Large intestine (tissue), 12 donors: ENCODE measurements at places on chromosomes 1 and 21.

DNA sequence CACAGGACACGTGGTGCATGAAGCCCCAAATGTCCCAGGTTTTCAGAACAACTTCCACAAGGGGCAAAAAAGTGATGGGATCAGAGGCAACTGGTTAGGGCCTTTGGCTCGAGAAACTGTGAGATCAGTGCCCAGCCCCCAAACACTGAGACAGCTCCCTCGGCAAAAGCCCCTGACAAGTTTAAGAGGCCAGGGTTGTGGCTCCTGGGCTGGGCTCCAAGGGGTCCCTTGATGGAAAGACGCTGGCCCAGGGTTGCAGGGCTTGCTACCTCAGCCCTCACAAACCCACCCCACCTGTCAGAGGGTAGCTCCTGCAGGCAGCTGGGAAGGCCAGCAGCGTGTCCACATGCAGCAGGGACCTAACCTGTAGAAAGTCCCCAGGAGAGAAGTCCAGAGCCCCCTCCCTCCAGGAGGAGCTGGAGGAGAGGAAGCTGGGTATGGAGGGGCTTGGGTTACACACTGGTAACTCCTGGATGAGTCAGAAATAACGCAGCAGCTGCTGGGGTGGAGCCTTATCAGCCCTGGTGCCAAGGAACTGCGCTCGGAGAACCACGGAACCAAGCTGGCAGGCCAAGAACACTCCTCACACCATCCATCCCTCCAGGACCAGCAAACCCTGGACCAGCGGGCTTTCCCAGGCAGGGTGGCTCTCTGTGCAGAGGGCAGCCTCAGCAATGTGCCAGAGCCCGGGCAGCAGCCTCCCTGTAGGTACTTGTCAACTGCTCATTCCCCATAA lies 37.5 kb downstream of the CTNNBIP1 start:
- DNase-seq = no peak

GRCh38 chr1:32960342-32960741 lies 4.3 kb downstream of the RNF19B start:
- DNase-seq = no peak

GRCh38 chr1:57839067-57839466 lies 415.2 kb upstream of the DAB1 start:
- no peak for DNase-seq

DNA sequence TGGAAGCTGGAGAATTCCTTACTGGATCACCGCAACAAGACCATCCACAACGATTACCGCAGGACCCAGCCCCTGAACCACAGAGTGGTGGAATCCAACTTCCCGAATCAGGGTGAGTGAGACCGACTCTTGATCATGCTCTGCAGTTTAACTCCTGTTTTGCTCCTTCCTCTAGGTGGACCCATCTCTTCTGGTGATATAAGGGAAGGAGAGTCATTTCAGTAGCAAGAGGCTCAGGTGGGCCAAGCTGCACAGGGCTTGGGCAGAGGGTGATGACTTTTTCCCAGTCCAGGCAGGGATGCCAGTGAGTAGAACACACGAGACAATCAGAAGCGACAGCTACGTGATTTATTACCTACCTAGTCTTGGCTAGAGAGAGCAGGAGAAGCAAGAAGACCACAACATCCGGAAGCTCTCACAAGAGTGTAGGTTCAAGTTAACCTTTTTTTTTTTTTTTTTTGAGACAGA lies 25.2 kb downstream of the CA6 start:
- no peak for DNase-seq

DNA sequence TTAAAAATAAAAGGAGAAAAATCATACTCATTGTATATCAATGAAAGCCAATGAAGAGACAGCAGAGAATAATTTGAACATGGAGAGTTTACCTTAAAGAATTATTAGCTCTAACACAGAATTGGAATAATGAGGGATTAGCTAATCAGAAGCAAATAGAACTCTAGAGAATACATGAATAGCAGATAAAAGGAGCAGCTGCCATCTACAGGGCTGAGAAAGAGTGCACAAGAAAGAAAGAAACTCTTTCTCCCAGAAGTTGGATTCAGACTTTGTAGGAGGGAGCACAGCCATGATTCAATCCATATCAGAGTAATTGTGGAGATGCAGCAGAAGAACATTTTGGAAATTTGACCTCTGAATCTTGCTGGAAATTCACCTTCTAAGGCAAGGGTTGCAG lies 1171.2 kb downstream of the PLA2G4A start:
- DNase-seq = no peak

GRCh38 chr21:45264912-45265515 lies 22.7 kb downstream of the POFUT2 start:
- DNase-seq = no peak

- no peak for DNase-seq
Observed at GRCh38 chr1:239805851-239806772, 285.6 kb upstream of the FMN2 start.

GRCh38 chr1:84496498-84496897 lies 9.7 kb upstream of the SPATA1 start:
- DNase-seq = no peak

DNA sequence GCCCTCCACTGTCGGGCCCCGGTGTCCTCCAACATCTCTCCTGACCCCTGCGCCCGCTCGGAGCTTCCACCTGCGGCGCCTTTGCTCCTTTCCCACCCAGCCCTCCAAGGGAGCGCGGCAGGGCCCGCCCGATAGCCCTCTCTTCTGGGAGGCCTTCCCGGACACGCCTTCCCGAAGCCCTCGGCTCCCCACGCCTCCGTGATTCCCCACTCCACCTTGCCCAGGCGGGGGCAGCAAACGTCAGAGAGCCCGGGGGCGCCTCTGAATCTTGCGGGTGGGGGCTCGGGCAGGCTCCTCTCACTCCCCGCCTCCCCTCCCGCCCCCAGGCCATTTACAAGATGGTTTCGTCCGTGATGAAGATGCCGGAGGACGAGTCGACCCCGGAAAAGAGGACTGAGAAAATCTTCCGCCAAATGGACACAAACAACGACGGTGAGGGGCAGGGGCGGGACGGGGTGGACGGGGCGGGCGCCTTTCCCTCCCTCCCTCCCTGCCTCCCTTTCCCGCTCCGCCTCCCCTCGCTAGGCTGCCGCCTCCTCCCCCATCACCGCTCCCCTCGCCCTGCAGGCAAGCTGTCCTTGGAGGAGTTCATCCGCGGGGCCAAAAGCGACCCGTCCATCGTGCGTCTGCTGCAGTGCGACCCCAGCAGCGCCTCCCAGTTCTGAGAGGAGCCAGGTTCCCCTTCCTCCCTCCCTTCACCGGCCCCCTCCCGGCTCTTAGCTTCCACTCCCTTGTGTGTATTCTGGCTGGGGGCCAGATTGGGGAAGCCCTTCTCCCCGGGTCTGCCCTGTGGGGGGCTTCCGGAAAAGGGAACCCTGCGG lies 7.1 kb downstream of the HPCA start:
- peak; percentile 60 for DNase-seq

GRCh38 chr1:36520771-36521420 lies 38.2 kb upstream of the CSF3R start:
- DNase-seq = no peak

DNA sequence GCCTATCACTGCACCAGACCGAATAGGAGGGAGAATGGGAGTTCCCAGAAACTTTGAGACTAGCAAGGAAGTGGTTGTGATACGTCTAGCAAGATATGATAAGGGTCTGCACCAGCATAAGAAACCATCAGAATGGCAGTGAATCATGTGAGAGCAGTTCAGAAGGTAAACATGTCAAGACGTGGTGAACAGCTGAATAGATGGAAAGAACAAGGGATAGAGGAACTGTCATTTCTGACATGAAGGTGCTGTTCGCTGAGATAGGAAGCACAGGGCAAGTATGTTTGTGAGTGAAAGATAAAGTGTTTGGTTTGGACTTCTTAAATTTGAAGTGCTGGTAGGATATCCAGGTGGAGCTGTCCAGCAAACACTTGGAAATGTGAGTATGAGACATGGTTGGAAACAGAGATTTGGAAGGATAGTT lies 1.1 kb upstream of the AGO1 start:
- DNase-seq = no peak

- DNase-seq = no peak
Observed at GRCh38 chr1:185397183-185397582, 80.1 kb upstream of the IVNS1ABP start.

GRCh38 chr1:86845514-86845913 lies 68.4 kb downstream of the SELENOF start:
- no peak for DNase-seq

GRCh38 chr1:177480741-177481305 lies 310.1 kb downstream of the BRINP2 start:
- DNase-seq = no peak

- DNase-seq = no peak
Observed at GRCh38 chr1:205381305-205381704, 24.6 kb upstream of the KLHDC8A start.

- DNase-seq = no peak
Observed at GRCh38 chr1:192747943-192748342, 60.9 kb upstream of the RGS2 start.

DNA sequence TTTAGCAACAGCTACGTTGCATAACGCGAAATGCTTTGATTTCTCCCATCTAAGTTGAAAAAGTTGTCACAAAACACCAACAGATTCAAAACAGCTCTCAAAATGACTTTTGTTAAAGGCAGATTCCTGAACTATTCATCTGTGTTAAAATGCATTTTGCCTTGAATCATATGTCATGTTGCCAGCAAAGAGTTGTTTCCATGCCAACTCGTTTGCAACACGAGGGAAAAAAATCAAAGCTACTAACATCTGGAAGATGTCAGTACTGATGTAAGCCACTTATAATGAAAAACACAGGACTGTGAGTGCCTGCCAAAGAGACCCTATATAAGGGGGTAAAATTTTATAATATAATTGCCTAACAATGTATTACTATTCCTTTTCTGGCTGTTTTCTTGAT lies 182.7 kb upstream of the PTBP2 start:
- DNase-seq = peak; percentile 28

DNA sequence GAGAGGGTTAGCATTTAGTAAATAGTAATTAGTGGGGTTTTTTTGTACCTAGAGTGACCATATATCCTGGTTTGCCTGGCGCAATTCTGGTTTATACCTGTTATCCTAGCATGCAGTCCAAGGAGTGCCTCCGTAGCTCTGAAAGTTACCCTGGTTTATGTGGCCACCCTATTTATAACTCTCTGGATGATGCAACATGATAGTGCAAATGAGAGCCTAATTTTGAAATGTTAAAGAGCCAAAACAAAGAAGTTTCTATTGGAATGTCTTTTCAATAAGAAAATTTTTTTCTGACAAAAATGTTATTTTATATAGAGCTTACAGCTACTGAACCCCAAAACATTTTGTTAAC lies 5.7 kb downstream of the AHCYL1 start:
- DNase-seq = no peak

- DNase-seq = no peak
Observed at GRCh38 chr1:224662870-224663269, 46.8 kb downstream of the CNIH3 start.

- no peak for DNase-seq
Observed at GRCh38 chr1:110051262-110051648, 16.8 kb downstream of the STRIP1 start.

- peak; percentile 91 for DNase-seq
Observed at GRCh38 chr1:201396861-201397464, 2.2 kb downstream of the LAD1 start.

GRCh38 chr1:179856296-179856695 lies 21.3 kb downstream of the TOR1AIP2 start:
- DNase-seq = no peak

GRCh38 chr1:2413495-2414296 lies 1.3 kb upstream of the PEX10 start:
- DNase-seq = peak; percentile 66

- peak; percentile 34 for DNase-seq
Observed at GRCh38 chr1:101264697-101265096, 27.9 kb downstream of the S1PR1 start.

DNA sequence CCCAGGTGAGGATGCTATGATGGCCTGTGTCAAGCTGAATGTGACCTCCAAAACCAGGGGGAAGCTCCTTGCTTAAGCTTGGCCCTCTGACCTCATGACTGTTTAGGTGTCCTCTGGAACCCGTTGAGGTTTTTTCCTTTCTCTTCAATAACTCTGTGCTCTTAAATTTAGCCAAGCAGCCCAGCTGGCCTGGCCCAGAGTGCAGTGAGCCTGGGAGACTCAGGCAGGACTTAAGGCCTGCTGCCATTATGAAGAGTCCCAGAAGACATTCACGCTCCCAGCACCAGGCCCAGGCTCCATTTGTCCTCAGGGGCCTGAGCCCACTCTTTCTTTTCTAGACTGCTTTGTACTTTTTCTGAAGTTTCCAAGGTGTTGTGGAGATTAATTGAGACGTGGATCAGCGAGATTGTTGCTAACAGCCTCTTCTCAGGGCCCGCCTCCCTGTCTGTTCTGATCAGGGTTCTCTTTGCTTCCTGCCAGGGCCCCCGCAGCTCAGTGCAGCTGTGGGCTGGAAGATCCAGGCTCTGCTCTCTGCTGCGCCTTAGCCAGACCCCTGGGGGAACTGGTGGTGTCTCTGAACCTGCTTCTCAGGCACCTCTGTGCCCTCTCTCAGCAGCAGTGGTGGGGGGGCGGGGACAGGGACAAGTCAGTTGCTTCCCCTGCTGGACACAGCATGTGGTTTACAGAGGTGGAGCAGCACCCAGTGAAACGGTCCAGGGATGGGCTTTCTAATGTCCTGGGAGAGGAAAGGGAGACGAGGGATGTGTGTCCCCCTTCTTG lies 124.2 kb downstream of the GRIK3 start:
- no peak for DNase-seq
